CD4-positive, alpha-beta T cell treated with Interleukin-10 for 1 hour (primary cell): ENCODE measurements at places on chromosomes 4 and X.

- DNase-seq = no peak
These were observed 58.1 kb downstream of the TNIP2 start for GRCh38 chr4:2697995-2698414.

- no peak for DNase-seq
These were observed 121.1 kb downstream of the SPATA18 start for GRCh38 chr4:52172166-52172565.

GRCh38 chrX:129808829-129809796 is 29.4 kb downstream of the SASH3 start:
- DNase-seq = no peak

- peak; percentile 86 for DNase-seq
These were observed at the start of gene GNPDA2 for GRCh38 chr4:44726038-44726871. Gene GNPDA2 (minus strand): TSS chr4:44726556. CDS start chr4:44722207, 4,349 bp downstream.

DNA sequence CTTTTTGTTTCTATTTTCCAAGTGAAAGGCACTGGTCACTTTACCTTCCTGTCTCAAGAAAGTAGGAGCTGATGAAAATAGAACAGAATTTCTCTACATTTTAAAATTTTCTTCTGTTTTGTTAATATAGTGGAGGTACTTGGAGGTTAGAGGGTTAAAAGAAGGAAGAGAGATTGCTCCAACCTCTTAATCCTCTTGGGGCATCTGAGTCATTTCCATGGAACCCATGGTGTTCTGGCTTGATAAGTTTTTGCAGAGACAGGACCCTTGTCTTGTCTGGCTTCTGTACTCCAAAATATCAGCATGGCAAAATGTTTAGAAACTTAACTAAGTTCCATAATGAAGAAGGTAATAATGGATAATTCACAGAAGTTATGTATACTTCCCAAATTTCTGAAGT is 727.2 kb downstream of the C4orf33 start:
- DNase-seq = no peak

DNA sequence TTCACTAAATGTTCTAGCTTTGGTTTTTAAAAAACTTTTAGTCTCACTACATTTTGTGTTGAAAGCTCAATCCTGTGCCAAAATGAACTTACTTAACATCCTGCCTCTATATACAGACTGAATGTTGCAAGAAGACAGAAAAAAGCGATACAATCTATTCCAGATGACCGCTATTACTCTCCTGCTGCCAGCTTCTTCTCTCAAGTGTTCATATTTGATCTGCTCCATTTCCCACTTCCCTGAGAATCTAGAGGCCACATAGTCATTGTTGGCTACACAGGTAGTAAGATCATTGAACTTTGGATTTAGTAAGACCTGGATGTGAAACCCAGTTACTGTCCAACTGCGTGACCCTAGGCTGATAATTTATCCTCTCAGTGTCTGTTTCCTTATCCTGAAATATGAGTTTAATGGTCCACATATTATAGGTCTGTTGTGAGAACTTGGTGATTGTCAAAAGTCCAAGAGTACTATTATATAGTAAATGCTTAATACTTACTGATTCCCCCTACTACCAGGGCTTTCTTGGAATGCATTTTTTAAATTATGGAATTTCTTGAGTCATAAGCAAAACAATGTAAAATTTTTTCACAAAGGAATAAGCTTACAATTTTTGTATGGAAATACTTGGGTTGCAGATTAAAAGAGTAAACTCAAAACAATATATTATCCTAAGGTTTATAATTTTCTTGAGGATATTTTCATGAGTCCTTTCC is 976.8 kb upstream of the ADGRL3 start:
- no peak for DNase-seq

GRCh38 chrX:119990556-119991004 is 47.0 kb upstream of the NKAP start:
- no peak for DNase-seq

DNA sequence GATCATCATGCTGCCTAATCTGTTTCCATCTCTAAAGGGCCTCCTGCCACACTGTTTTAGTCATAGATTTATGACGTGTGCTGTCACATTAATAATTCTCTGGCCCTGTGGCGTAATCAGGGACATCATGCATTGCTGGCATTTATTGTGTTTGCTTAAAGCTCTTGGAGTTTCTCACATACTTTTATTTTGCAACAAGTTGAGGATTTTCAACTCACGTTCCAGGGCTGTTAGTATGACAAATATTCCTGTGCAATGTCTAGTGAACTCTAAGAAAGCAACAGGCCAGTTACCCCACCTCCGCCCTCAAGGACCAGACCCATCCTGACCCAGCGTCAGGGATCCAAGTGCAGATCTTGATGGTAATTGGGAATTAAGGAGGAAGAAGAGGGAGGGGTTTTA is 7.8 kb upstream of the PIGA start:
- no peak for DNase-seq

DNA sequence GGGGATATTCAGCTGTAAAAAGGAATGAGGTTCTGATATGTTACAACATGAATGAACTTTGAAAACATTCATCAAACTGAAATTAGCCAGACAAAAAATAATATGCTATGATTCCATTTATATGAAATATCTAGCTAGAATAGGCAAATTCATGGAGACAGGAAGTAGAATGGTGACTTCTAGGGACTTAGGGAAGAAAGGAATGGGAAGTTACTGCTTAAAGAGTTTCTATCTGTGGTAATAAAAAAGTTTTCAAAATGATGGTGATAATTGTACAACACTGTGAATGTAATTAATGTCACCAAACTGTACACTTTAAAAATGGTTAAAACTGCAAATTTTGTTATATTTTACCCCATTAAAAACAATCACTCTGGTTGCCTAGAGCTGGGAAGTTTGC is 30.2 kb downstream of the SMIM14 start:
- no peak for DNase-seq

DNA sequence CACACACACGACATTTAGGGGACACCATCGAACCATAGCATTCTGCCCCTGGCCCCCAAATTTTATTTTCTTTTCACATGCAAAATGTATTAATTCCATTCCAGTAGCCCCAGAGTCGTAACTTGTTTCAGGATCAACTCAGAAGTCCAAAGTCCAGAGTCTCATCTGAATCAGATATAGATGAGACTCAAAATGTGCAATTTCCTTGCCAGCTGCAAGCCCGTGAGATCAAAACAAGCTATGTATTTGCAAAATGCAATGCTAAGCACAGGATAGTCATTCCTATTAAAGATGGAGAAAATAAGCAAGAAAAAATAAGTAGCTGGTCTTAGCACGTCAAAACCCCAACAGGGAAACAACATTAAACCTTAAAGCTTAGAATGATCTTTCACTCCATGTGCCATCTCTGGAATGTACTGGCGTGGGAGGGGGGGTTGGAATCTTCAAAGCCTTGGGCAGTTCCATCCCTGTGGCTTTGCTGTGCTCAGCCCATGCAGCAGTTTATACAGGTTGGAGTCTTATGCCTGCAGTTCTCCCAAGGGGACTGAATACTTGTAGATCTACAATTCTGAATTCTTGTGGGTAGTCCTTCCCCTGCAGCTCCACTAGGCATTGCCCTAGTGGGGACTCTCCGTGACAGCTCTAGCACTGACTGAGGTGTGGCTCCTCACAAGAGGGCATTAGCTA is 47.7 kb upstream of the SYTL5 start:
- DNase-seq = no peak

- DNase-seq = no peak
These were observed 96.3 kb upstream of the NKX1-1 start for GRCh38 chr4:1502501-1502886.

DNA sequence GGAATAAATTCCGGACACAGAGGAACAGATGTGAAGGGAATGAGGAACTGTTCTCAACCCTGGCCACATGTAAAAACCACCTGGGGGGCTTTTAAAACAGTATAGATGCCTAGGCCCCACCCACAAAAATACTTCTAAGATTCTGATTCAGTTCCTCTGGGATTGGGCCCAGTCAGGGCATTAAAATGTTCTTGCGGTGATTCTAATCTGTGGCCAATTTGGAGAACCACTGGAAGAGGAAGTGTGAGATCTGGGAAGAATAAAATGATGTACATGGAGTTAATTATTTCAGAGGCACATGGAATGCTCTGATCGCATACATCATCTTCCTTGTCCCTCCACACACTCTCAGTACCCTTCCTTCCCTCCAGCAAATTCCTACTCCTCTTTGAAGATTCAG is 192.2 kb downstream of the APBB2 start:
- no peak for DNase-seq

DNA sequence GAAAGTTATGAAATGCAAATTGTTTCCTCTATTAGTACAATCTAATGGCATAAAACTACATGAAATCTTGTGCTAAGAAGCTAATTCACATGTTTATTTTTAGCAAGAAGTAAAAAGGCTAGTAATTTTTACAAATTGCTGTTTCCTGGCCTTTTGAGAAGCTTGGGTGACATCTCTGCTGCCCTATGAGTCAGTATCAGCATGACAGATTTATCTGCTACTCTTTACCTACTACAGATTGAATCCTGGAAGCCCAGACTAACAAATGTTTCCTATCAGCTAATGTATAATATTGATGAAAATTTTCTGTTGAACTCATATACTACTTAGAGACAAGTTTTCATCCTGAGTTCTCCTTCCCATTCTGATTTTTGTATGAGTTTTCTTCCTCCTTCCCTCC is 232.4 kb downstream of the DCTD start:
- no peak for DNase-seq

DNA sequence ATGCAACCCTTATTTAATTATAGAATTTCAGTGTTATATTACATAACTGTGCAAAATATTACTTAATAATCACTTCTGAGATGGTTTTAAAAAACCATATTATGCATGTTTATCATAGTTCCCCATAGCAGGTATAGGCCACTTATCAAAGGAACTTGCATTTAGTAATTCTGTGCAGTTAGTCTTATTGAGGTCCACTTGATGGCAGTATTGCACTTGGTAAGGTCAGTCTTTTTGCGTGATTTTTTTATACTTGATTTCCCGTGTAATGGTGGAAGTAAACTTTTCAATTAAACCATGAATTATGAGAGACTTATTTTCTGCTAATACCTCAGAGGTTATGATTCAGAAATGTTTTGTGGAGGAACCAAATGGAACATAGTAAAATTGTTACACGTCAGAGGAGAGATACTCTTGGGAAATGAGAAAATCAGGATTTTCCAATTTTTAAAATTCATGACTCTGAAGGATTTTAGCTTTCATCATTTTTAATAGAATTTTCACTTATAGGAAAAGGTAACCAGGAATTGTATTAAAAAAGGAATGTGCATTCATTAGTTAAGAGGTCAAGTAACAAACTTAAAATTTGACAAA is 230.0 kb downstream of the CCSER1 start:
- DNase-seq = no peak

DNA sequence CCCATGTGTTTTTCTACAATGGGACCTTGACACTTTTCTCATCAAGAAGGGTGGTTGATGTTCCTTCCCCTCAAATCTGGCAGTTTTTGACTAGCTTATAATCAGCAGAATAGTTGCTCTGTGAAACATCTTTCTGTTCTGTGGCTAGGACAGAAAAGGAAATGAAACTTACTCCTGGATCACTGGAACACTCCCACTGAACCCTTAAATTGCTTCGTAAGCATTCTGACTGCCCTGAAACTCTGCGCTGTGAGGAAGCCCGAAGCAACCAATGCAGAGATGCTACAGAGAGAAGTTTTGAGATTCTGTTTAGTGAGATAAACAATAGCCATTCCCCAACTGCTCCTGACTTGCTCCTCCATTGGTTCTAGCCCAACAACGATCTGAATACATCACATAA is 602.2 kb downstream of the CENPC start:
- DNase-seq = no peak

DNA sequence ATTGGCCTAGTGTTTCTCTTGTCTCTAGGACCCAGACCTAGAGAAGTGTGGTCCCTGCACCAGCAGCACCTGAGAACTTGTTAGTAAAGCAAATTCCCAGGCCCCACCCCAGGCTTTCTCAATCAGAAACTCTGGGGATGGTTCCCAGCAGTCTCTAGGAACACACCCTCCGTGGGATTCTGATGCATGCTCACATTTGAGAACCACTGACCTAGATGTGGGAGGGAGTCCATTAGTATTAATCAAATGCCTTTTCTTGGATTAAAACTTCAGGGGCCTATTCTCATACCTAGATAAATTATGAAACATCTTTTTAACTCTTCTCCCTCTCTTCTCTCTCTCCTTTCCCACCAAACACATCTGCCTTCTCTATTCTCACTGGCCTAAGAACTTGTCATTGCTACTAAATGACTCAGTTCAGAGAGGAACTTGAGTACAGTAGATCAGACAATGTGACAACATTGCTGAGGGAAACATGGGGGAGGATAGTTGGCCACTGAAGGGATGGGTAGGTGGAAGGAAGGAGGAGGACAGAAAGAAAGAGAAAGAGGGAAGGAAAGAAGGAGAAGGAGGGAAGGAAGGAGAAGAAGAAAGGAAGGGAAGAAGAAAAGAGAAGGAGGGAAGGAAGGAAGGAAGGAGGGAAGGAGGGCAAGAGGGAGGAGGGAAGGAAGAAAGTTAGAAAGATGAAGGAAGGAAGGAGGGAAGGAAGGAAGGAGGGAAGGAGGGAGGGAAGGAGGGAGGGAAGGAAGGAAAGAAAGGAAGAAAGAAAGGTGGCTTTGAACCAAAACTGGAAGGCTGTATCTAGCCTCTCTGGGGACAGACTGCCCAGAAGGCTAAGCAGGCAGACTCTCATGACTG is 132.7 kb upstream of the MAP3K15 start:
- no peak for DNase-seq

- no peak for DNase-seq
These were observed 32.2 kb downstream of the NFKB1 start for GRCh38 chr4:102533348-102533747.

- no peak for DNase-seq
These were observed 18.1 kb downstream of the CD40LG start for GRCh38 chrX:136666088-136666487.

DNA sequence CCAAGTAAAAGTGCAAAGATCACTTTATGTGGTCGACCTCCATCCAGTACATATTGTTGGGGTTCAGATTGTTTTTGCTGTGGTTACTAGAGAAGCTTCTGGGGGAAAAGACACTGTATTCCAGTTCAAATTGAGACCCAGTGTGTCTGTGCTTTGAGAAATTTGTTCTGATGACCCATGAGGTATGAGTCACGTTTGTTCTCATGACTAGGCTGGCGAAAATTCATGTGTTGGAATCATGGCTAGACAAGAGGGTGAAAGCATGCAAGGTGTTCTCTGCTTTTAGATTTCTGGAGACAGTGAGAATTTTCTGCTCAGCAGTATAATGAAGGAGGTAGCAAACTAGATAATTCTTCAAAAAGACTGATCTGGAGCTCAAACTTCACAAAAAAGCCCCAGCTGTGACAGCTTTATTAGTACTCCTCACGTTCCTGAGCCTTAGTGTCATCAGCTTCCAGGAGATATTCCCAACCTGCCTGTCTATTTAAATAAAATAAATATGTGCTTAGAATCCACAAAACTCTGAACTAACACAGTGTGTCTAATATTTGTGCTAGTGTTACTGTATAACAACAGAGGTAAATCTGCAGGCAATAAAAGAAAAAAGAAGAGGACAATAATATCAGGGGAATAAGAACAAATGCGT is 24.4 kb upstream of the FAM47B start:
- DNase-seq = no peak

GRCh38 chr4:162582180-162582579 is 418.4 kb upstream of the FSTL5 start:
- DNase-seq = no peak

- DNase-seq = no peak
These were observed 115.9 kb upstream of the RBPJ start for GRCh38 chr4:26204911-26205370.
